GM23338 (cell line): ENCODE measurements at places on chromosomes 7 and 10.
A peak's percentile ranks its signal among the peaks of the same experiment; 100 is the strongest.

DNA sequence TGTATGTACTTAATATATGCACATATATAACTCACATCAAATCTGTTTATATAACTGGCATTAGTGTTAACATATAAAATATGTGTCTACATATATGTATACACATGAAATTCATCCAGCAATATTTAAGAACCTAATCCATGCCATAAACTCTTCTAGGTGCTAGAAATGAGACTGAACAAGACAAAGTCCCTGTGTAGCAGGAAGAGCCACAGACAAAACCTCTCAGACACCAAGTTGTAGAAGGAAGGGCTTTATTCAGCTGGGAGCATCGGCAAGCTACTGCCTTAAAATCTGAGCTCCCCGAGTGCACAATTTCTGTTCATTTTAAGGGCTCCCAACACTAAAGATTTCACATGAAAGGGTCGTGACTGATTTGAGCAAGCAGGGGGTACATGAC is 52.5 kb downstream of the CRPPA start:
- H3K27ac ChIP-seq: no peak overlapping the region
- H3K27me3 ChIP-seq: no peaks in the 10 kb centered on the region
- no peaks in the 10 kb centered on the region for H3K36me3 ChIP-seq
- DNase-seq: no peak
- no peaks in the 10 kb centered on the region for H3K4me1 ChIP-seq

GRCh38 chr10:329361-330099 is 194.3 kb downstream of the ZMYND11 start:
- no peaks in the 10 kb centered on the region for H3K36me3 ChIP-seq
- no peaks in the 10 kb centered on the region for H3K27me3 ChIP-seq
- peaks cover 4% of the 10 kb centered on the region; the same call in 1 of the 2 replicates for H3K4me1 ChIP-seq
- H3K4me3 ChIP-seq: no peak overlapping the region
- H3K27ac ChIP-seq: no peak overlapping the region

GRCh38 chr10:15461353-15462108 is 90.4 kb upstream of the FAM171A1 start:
- no peak overlapping the region for H3K27ac ChIP-seq
- H3K4me3 ChIP-seq: no peak overlapping the region
- no peaks in the 10 kb centered on the region for H3K36me3 ChIP-seq
- no peak for DNase-seq
- peaks cover 23% of the 10 kb centered on the region for H3K27me3 ChIP-seq

DNA sequence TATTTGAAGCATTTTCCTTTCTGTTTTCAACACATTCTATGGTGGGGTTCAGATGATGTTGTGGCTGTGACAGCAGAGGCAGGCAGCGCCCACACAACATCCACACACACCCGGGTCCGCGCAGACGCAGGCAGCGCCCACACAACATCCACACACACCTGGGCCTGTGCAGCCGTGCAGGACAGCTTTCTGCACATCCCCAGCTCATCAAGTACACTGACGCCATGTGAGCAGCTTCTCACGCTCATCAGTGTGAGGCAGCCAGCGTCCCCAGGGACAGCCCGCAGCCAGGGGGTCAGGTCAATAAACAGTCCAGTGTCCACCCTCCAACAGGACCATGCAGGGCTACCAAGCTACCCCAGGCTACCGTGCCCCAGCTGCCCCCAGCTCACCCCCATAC is 272.8 kb upstream of the TCERG1L start:
- no peaks in the 10 kb centered on the region for H3K36me3 ChIP-seq
- DNase-seq: no peak
- no peaks in the 10 kb centered on the region for H3K27me3 ChIP-seq
- no peak overlapping the region for H3K4me3 ChIP-seq

DNA sequence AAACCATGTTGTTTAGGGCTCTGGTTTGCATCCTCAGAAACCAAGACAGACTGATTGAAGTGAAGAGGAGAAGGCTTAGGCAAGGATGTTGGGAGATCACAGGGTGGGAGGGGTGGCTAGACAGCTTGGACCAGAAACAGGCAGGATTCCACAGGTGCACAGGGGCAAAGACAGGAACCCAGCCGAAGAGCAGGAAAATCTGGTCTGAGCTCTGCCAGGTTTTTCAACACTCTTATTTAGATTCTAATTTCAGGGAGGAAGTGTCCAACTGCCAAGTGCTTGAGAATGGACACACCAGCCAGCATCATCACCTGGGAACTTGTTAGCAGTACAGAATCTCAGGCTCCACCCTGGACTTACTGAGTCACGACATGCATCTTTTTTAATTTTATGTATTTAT is 93.8 kb downstream of the MARCHF5 start:
- peaks cover 14% of the 10 kb centered on the region for H3K4me1 ChIP-seq
- H3K36me3 ChIP-seq: no peaks in the 10 kb centered on the region
- no peaks in the 10 kb centered on the region for H3K27me3 ChIP-seq
- no peak for DNase-seq
- H3K27ac ChIP-seq: no peak overlapping the region

DNA sequence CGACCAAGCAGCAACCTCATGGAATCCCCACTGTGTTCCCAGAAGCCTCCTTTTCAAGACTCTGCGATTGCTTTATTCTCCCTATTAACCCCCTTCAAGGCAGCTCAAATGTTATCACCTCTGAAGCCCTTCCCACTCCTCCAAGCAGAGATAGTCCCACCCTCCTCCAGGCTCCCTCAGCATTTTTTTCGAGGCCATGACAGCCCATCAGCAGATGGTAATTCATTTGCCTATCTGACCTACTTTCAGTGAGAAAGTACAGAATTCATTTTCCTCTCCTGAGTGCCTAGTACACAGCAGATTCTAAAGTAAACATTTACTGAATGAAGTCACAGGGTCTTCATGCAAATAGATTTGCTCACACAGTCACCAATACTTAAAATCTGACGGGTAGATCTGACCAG is 47.8 kb downstream of the HERPUD2 start:
- peaks cover 6% of the 10 kb centered on the region for H3K4me1 ChIP-seq
- no peaks in the 10 kb centered on the region for H3K36me3 ChIP-seq
- H3K4me3 ChIP-seq: no peak overlapping the region
- H3K27ac ChIP-seq: no peak overlapping the region
- peak; percentile 57 for DNase-seq

- H3K27ac ChIP-seq: no peak overlapping the region
- H3K27me3 ChIP-seq: no peaks in the 10 kb centered on the region
- no peaks in the 10 kb centered on the region for H3K4me1 ChIP-seq
- no peaks in the 10 kb centered on the region for H3K36me3 ChIP-seq
- H3K4me3 ChIP-seq: no peak overlapping the region
- no peak for DNase-seq
These were observed 65.1 kb upstream of the NEBL start for GRCh38 chr10:20962165-20962564.

DNA sequence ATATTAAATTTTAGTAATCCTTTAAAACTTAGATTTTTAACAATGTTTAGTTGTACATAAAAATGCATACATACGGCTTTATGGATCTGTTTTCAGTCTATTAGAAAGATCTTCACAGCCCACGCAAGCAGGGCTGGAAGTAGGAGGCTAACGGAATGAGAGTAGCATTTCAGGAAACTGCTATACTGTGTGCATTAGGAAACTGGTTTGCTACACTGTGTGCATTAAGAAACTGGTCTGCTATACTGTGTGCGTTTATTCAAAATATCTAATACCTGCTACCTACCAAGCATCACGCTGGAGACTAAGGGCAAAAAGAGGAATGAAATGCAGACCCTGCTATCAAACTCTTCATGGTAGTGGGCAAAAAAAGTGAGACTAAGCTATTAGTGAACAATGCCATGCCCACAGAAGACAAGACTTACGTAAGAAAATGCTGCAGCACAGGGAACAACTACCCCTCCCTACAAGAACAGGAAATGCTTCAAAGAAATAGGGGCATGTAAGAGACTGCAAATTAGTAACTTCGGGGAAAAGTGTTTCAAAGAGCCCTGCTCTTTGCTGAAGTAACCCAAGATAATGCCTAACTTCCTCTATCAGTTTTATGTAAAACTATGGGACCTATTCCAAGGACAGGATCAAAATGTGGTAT is 11.3 kb downstream of the RAB11FIP2 start:
- H3K4me3 ChIP-seq: no peak overlapping the region
- H3K36me3 ChIP-seq: no peaks in the 10 kb centered on the region
- H3K27me3 ChIP-seq: no peaks in the 10 kb centered on the region
- no peak for DNase-seq
- H3K27ac ChIP-seq: no peak overlapping the region

DNA sequence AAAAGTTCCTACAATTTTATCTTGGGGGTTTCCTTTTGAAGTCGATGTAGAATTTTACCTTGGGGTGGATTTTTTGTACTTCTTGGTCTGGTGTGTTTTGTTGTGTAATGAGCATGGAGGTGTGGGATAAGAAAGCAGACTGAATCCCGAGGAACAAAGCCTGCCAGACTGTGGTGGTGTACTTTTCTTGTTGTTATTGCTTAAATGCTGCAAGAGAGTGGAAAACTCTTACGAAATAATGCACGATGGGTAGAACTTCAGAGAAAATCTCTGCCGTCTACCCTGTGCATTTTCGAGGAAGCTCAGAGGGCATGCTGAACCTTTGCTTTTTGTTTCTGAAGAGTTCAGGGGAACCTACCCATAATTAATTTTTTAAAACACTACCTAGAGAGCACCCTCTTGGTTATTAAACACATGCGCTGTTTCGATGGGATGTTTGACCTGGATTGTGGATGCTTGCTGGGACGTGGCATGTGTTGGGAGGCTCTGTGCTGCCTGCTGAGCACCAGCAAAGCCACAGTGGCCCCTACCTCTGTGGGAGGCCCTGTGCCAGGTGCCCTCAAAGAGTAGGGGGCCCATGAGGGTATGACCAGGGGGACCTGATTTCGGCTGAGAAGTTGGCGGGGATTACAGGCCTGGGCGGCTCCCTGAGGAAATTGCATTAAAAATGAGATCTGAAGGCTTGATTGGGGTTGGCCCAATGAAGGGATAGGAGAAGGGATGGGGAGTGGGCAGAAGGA is 94.1 kb downstream of the TCF7L2 start:
- peaks cover 15% of the 10 kb centered on the region for H3K36me3 ChIP-seq
- no peak overlapping the region for H3K4me3 ChIP-seq
- peaks cover 67% of the 10 kb centered on the region for H3K4me1 ChIP-seq
- 0 out of 2 replicates have a peak overlapping the region, but pooled peaks have one; percentile 10 for H3K27ac ChIP-seq

- no peak overlapping the region for H3K27ac ChIP-seq
- H3K36me3 ChIP-seq: no peaks in the 10 kb centered on the region
- no peak for DNase-seq
- no peaks in the 10 kb centered on the region for H3K27me3 ChIP-seq
- H3K4me1 ChIP-seq: peaks cover 24% of the 10 kb centered on the region
- no peak overlapping the region for H3K4me3 ChIP-seq
These were observed 103.7 kb downstream of the PLXNA4 start for GRCh38 chr7:132472463-132473120.

- H3K27me3 ChIP-seq: no peaks in the 10 kb centered on the region
- peak overlapping the region; percentile 95 for H3K27ac ChIP-seq
- H3K36me3 ChIP-seq: no peaks in the 10 kb centered on the region
- peak overlapping the region; percentile 16 for H3K4me3 ChIP-seq
These were observed 70.6 kb upstream of the NXPH1 start for GRCh38 chr7:8362723-8363369.

GRCh38 chr7:148693651-148694050 is 5.1 kb upstream of the CUL1 start:
- no peak for DNase-seq
- H3K27me3 ChIP-seq: no peaks in the 10 kb centered on the region
- H3K36me3 ChIP-seq: no peaks in the 10 kb centered on the region
- H3K27ac ChIP-seq: no peak overlapping the region

GRCh38 chr7:24212073-24212472 is 71.9 kb upstream of the NPY start:
- no peak overlapping the region for H3K27ac ChIP-seq
- no peaks in the 10 kb centered on the region for H3K36me3 ChIP-seq
- no peak for DNase-seq
- H3K27me3 ChIP-seq: no peaks in the 10 kb centered on the region

GRCh38 chr10:85919491-85920021 is 447.0 kb downstream of the GRID1 start:
- no peak overlapping the region for H3K27ac ChIP-seq
- H3K4me3 ChIP-seq: no peak overlapping the region
- no peak for DNase-seq
- no peaks in the 10 kb centered on the region for H3K36me3 ChIP-seq
- H3K4me1 ChIP-seq: no peaks in the 10 kb centered on the region; the same call in 1 of the 2 replicates

GRCh38 chr7:135375908-135376699 is 133.8 kb downstream of the CNOT4 start:
- no peaks in the 10 kb centered on the region for H3K27me3 ChIP-seq
- peaks cover 7% of the 10 kb centered on the region; the same call in 1 of the 2 replicates for H3K4me1 ChIP-seq
- no peak overlapping the region for H3K4me3 ChIP-seq
- no peak for DNase-seq
- H3K36me3 ChIP-seq: no peaks in the 10 kb centered on the region
- no peak overlapping the region for H3K27ac ChIP-seq

DNA sequence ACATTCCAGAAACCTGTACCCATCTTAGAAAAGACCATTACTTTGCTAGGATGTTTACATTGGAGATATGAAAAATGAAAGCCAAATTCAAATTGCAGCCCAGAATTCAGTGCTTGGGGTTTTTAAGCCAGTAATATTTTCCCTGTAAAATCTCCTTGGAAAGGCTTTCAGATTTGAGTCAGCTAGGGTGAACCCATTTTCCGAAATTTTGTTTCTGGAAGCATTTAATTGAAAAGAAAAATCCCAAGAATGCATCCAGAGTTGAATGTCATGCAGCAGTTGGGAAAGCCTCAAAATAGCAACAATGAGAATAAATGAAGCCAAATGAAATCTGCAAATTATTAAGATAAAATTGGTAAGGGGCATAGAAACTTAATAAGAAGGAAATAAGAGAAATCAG is 106.4 kb downstream of the BMPER start:
- DNase-seq: peak; percentile 7
- no peaks in the 10 kb centered on the region for H3K27me3 ChIP-seq
- no peak overlapping the region for H3K27ac ChIP-seq
- H3K4me3 ChIP-seq: no peak overlapping the region
- peaks cover 11% of the 10 kb centered on the region; the same call in 1 of the 2 replicates for H3K4me1 ChIP-seq

DNA sequence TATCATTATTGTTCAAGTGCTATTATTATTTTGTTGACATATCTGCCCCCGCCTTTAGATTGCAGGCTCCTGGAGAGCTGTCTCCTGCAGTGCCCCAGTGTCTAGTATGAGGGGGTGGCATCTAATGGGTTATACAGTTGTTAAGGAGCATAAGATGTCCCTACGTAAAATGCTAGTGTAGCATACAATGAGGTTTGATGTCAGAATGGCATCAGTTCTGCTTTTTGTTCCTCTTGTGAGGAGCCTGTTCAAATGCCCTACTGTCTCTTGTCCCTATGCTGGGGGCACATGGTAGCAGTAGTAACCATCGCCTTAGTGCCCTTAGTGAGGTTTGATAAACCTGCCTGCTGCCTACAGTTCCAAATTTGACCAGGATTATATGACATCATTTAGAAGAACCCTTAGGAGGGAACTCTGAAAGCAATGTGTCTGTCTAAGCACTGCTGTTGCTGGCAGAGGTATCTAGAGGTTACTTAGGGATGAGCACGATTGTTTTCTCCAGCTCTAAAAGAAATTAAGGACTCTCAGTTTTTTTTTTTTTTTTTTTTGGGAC is 9.7 kb downstream of the CREM start:
- H3K4me1 ChIP-seq: peaks cover 11% of the 10 kb centered on the region; the same call in 1 of the 2 replicates
- DNase-seq: no peak
- no peak overlapping the region for H3K4me3 ChIP-seq
- H3K27me3 ChIP-seq: no peaks in the 10 kb centered on the region
- no peak overlapping the region for H3K27ac ChIP-seq
